ENCODE measurements at places on chromosomes 5 and 9.
A peak's percentile ranks its signal among the peaks of the same experiment; 100 is the strongest.

DNA sequence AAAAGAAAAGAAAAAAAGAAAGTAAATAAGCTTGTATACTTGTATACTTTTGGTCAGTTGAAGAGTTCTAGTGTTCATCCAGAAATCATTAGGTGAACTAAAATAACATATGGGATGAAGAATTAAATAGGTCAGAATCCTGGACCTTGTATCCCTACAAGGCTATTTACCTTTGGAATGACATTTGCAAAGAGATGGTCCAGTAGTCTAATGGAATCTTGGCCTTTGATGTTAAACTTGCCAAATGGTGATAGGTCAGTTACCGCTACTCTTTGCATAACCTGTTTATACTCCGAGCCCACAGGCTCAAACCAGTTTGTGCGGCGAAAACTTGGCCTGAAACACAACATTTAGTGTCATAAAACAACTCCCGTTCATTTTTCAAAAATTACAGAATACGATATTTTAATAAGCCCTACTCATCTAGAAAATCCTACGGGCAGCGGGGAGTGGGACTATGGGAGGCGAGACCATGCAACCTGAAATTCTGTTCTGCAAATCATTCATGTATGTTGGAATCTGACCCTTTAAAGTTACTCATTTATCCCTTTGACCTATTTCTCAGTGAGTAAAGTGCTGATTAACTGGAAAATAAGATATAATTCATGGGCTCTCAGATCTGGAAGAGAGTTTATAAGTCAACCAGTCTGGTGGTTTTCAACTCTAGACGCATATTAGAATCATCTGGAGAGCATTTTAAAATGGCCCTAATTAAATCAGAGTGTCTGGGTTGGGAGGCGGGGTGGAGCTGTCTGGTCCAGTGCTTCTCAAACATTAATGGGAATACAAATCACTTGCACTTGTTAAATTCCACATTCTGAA, 38.6 kb downstream of the DMGDH start:
- DNase-seq, result no peak

DNA sequence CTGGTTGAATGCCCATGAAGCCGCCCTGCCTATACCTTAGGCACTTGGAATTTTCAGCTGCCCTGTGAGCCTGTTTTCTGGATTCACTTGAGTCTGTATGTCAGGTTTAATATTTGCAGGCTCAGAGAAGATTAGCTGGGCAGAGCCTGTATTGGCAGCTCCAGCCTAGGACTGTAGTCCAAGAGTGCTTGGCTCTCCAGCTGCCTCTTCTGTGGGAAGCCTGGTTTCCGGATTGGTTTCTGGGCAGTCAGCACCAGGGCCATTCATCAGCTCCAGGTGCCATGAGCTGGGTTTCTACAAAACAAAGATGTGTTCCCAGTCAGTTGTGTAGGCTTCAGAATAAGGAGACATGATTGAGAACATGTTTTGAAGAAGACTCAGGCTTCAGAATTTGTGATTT, 90.1 kb downstream of the ARHGAP26 start:
- DNase-seq, result no peak

DNA sequence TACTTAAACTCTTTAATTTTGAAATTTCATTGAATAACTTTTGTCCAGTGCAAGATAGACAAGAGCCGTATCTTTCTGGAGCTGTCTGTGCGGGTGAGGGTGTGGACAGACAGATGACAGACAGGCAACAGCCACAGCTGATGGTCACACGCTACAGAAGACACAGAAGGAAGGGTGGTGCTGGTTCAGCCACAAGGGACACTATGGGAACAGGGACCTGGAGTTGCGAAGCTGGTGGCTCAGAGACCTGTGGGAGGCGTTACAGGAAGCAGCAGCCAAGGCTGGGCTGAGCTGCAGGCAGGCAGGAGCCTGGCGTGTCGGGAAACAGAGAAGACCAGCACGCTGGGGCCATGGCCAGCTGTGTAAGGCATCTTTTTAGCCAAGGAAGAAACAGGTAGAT, 104.4 kb downstream of the WNK2 start:
- peak; percentile 56 for DNase-seq

- DNase-seq, result peak; percentile 48
Measured at GRCh38 chr5:157162919-157163510, 3.0 kb downstream of the GARIN3 start.

DNA sequence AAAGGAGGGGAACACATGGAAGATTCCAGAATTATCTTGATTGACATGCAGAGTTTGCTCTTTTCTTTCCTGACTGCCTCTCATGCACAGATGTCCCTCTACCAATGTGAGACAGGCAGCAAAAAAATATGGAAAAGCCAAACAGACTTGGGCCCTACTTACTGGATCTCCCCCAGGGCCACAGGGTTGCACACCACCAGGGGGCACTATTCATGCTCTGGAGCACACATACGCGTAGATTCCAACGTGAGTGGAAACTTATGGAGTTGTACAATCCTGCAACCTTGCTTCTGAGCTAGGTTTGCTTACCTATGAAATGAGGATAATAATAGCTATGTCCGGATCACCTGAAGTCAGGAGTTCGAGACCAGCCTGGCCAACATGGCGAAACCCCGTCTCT, 319.5 kb downstream of the ARHGEF28 start:
- DNase-seq, result no peak

DNA sequence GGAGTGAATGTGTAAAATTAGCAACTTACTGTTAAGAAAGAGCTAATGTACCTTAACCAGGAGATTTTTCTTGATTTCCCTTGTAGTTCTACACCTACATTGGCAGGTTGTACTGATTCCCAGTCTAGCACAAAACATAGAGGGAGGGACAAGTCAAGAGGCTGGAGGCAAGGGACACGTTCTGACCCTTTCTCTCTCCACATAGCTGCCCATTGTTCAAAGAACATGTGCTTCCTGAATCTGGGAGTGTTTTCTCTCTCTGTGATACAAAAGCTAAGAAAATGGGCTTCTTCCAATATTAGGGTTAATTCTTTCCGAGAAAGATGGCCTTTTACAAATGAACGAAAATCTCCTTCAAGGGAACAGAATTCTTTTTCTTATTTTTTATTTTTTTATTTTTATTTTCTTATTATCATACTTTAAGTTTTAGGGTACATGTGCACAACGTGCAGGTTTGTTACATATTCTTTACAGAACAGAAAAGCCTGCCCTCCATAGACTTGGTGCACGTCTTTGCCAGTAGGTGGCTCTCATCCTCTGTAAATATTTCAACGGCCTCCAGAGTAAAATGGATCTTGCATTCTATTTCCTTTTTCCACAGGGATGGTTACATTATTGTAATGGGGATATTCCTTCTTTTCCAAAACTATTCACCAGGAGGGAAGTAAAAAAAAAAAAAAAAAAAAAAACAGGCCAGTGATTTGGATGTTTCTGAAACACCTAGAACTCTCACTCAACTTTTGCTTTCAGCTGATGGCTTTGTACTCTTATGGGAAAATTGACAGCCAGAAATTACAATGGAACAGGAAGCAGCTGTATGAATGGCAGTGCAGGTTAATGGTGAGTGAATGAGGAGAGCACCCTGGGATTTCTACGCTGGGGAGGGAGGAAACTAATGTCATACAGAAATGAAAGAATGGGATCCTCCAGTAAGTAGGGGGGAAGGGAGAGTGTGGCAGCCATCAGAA, 13.1 kb upstream of the IFNA5 start:
- DNase-seq, result no peak

GRCh38 chr5:122400938-122401337, 88.9 kb downstream of the SNCAIP start:
- no peak for DNase-seq

GRCh38 chr5:26869781-26870180, 168.6 kb downstream of the CDH9 start:
- DNase-seq, result no peak

DNA sequence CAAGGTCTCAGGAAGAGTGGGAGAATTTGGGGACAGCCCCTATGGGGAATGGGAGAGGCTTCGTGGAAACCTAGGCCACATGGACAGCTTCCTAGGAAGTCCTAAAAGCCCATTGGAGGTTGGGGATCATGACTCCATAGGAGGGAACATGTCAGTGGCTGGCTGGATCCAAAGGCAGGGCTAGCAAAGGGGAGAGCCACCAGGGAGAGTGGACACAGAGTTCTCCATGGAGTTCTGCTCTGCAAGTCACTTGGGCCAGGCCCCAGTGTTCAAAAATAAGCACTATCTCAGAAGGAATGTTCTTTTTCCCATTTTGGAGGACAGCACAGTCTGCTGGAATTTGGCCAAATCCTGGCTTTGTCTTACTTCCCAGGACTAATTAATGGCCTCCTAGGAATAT, 140.6 kb upstream of the RAD23B start:
- no peak for DNase-seq

- DNase-seq, result no peak
Measured at GRCh38 chr5:61632064-61632463, 300.0 kb downstream of the ZSWIM6 start.

- no peak for DNase-seq
Measured at GRCh38 chr9:110880189-110880588, 158.1 kb downstream of the LPAR1 start.

DNA sequence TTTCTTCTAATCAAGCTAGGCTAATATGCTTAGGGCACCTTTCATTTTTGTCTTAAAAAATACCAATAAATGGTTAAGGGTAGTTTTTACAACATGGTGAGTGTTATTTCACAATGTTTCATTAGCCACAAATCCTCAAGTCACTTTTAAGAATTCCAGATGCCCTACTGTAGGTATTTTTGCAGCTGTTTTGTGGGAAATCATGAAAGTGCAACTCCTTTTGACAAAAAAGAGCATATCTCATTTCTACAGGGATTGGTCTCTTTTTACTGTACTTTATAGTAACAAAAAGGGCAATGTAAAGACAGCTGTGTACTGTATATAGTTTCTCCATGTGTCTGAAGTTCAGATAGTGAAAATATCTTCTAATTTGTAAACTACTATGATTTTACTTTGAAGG, 28.3 kb upstream of the GAS1 start:
- DNase-seq, result no peak

DNA sequence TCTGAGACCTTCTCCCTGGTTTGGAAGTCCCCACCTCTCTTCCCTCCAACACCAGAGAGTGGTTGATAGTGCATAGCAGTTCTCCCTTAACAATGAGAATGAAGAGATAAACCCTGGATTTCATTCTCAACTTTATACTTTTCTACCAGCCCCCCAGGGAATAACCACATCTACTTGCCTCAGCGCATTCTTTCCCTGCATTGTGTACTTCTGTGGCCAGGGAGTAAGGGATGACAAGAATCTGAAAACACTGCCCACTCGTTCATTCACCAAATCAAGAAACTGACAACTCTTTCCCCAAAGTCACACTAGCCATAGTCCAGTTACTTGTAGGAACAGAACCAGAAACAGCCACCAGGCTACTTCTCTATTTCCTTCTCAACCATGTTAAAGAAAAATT, 46.0 kb upstream of the SPIN1 start:
- DNase-seq, result no peak

GRCh38 chr5:20307391-20307790, 319.4 kb upstream of the CDH18 start:
- DNase-seq, result no peak

GRCh38 chr5:158529454-158529853, 570.3 kb downstream of the EBF1 start:
- no peak for DNase-seq

- DNase-seq, result no peak
Measured at GRCh38 chr5:77852514-77853352, 76.6 kb upstream of the TBCA start.

- no peak for DNase-seq
Measured at GRCh38 chr9:82604947-82605656, 457.8 kb downstream of the RASEF start.

GRCh38 chr5:51104556-51104955, 278.7 kb upstream of the ISL1 start:
- no peak for DNase-seq

DNA sequence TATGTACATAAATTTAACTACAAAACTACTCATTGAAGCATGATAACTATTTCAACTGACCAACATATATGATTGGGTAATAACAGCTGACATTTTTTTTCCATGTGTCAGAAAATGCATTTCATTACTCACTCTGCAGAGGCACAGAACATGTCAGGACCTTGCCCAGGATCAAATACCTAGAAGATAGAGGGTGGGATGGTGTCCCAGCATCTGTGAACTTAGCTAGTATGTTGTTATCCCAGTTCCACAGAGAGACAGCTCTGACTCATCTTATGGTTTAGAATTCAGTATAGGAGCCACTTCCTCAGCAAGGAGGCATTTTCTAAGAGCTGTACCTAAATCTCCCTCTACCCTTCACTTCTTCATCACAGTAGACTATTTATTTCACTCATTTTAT, 1198.6 kb upstream of the ACO1 start:
- DNase-seq, result no peak

GRCh38 chr5:121725450-121725849, 126.2 kb upstream of the FTMT start:
- no peak for DNase-seq

DNA sequence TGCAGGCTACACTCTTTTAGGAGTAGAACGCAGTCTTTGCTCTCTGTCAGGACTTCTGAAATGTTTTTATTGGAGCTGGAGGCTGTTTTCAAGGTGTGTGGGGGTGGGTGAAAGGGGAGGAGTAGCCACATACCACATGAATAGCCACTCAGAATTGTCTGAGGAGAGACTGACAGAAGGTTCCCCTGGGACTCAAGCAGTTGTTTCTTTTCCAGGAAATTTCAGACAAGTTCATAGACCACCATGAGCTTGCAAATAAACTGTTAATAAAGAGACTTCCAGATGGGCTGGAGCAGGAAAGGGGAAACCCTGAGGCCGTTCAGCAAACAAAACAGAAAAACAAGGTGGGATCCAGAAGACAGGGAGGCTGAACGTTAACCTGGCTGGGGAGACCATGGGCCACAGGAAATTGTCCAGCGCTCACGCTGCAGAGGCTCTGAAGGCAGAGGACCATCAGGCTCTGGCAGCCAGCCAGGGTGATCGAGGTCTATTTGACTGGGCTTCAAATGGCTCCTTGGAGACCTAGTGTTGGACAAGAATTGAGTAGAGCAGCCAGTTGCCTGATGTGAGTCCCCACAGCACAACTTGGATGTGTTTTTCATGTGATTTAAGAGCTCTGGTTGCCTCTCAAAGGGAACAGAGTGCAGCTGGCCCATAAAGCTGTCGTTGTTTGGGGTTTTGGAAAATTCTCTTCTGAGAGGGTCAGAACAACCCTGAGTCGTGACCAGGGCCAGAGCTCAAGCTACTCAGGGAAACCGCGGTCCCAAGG, 159.2 kb upstream of the RAI14 start:
- peak; percentile 73 for DNase-seq

GRCh38 chr5:79963261-79964061, 27.6 kb downstream of the MTX3 start:
- DNase-seq, result no peak

- no peak for DNase-seq
Measured at GRCh38 chr9:125486576-125486975, 220.4 kb downstream of the MAPKAP1 start.

All from right atrium auricular region (tissue), 2 donors.